T-helper 17 cell (primary cell): ENCODE measurements at places on chromosomes 4 and X.

DNA sequence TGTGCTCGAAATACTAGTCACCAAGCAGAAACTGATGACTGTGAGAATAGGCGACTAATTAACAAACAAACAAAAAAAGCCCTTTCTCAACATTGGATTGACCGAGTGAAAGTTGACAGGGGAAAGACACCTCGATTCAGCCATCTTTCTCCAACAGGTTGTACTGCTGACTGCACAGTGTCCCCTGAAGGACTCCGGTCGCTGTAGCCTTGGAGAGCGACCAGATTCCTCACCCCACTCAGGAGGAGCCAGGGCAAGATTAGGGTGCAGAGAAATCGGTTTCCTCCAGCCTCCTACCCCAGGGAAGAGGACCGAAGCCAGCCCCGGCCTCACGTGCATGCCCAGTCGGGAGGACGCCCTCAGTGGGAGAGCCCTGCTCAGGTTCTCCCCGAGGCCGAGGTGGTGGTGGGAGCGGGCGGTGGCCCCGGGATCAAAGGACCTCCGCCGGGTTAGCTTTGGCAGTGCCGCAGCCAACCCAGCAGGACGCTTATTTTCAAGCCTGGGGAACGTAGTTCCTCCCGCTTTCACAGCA lies 1.1 kb upstream of the RAP1GDS1 start:
- DNase-seq, result peak; percentile 29
- peak overlapping the region; percentile 98 for H3K4me3 ChIP-seq
- H3K27ac ChIP-seq, result peak overlapping the region; percentile 87

DNA sequence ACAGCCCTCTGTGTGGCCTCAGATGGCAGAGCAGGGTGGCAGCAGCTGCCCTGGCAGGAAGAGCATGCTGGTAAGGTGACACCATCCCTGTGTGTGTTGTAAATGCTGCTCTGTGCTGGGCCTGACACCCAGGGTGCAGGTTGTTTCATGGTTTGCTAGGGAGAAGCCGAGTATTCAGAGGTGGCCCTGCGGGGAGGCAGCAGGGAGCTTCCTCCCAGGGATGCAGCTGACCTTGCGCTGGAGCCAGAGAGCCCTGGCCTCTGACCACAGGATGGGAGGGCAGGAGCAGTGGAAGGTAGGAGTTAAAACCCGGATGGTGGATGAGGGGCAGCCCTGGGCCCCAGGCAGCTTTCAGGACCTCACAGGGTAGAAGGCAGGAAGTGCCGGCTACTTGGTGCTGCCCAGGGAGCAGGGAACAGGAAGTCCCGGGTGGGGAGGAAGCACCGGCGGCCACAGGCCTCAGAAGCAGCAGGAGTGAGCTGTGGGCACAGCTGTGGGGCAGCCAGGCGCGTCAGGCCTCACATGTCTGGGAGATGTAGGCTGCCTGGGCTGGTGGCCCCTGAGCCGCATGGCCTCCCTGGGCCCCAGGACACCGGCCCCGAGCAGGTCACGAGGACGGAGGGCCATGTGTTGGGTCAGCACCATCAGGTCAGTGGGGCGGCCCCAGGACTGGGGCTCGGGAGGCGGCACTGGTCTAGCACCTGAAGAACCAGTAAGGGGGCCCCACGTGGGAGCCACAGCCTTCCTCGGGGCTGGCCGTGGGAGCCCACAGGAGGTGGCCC lies 19.1 kb downstream of the SH3BP2 start:
- H3K4me1 ChIP-seq, result peaks cover 48% of the 10 kb centered on the region
- H3K27ac ChIP-seq, result peak overlapping the region; percentile 99
- no peaks in the 10 kb centered on the region for H3K27me3 ChIP-seq
- DNase-seq, result peak; percentile 45

GRCh38 chr4:76283900-76284299 lies 22.6 kb upstream of the STBD1 start:
- H3K27ac ChIP-seq, result no peak overlapping the region
- H3K4me3 ChIP-seq, result no peak overlapping the region
- H3K4me1 ChIP-seq, result peaks cover 2% of the 10 kb centered on the region
- peaks cover 2% of the 10 kb centered on the region for H3K36me3 ChIP-seq

- H3K4me1 ChIP-seq, result no peaks in the 10 kb centered on the region
- H3K27me3 ChIP-seq, result peaks cover 36% of the 10 kb centered on the region
- H3K27ac ChIP-seq, result no peak overlapping the region
- no peaks in the 10 kb centered on the region for H3K36me3 ChIP-seq
- H3K4me3 ChIP-seq, result no peak overlapping the region
- DNase-seq, result no peak
These were observed 39.9 kb downstream of the PSAPL1 start for GRCh38 chr4:7394681-7395451.

DNA sequence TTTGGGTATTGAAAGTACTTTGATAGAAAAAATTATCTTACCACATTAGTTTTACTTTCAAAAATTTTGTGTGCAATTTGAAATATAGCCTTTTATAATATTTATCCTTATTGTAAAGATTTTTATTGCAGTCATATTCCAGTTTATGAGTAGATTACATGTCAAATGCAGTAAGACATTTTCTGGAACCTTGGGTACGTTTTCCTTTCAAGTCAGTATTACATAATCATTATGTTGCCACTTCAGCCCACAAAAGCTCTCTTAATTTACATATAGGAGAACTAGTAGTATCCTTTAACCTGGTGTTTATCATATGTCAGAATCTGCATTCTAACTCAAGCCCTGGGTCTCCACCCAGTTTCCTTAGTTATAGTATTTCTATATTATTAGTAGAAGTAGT lies 98.5 kb downstream of the CENPC start:
- DNase-seq, result no peak
- H3K36me3 ChIP-seq, result peaks cover 2% of the 10 kb centered on the region
- H3K27me3 ChIP-seq, result no peaks in the 10 kb centered on the region
- no peak overlapping the region for H3K27ac ChIP-seq
- no peak overlapping the region for H3K4me3 ChIP-seq
- no peaks in the 10 kb centered on the region for H3K4me1 ChIP-seq

GRCh38 chr4:37885496-37885895 lies 5.4 kb upstream of the TBC1D1 start:
- DNase-seq, result no peak
- H3K4me3 ChIP-seq, result no peak overlapping the region
- H3K4me1 ChIP-seq, result peaks cover 4% of the 10 kb centered on the region
- H3K27ac ChIP-seq, result peak overlapping the region; percentile 65

DNA sequence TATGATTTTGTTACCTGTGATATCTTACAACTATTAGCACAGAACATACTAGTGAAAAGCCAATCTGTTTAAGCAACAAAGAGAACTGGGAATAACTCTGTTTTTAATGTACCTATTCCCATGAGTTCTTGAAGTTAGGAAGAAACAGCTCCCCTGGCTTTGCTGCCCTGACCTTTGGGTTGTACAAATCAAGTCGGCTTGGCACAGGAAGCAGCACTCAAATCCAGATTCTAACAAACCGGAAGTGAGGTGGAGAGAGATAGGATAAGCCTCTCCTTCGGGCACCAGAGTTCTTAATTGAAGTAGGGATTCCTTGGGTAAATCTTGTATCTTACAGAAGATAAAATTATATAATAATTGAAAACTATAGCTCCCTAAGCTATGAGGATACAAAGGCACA lies 144.8 kb upstream of the CPEB2 start:
- H3K4me3 ChIP-seq, result no peak overlapping the region
- H3K27me3 ChIP-seq, result peaks cover 33% of the 10 kb centered on the region
- no peak for DNase-seq
- no peak overlapping the region for H3K27ac ChIP-seq

DNA sequence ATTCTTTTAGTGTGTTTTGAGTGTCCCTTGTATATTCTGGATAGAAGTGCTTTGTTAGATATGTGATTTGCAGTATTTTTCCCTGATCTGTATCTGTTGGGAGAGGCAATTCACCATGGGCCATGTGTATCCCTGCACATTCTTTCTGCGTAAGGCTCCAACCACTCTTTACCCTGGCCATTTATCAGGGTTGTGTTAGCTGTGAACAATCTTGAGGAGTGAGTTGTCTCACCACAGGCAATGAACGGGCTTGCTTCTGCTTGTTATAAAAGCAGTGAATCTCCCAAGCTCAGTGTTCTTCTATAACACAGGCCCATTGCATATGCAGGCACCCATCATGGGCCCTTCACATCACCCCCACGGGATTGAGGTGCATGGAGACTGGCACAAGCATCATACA lies 18.9 kb upstream of the SMIM10 start:
- H3K27me3 ChIP-seq, result no peaks in the 10 kb centered on the region
- H3K4me1 ChIP-seq, result no peaks in the 10 kb centered on the region
- no peak overlapping the region for H3K27ac ChIP-seq
- DNase-seq, result no peak
- H3K4me3 ChIP-seq, result no peak overlapping the region

DNA sequence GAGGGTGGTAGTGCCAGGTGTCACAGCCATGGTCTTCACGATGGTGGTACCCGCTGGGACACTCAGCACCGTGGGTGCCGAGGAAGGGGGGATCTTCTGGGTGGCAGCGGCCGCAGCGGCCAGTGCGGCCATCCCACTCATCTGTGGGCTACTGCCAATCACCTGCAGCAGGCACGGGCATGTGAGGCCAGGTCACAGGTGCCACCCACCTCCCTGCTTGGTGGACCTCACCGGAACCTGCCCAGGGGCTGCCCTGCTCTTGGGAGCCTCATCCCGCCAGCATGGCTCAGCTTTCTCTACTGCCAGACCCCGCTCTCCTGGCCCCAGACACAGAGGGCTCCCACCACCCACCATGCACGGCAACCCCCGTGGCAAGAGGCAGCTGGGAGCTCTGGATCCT lies 13.0 kb downstream of the HCFC1 start:
- DNase-seq, result no peak
- H3K4me3 ChIP-seq, result no peak overlapping the region
- no peaks in the 10 kb centered on the region for H3K4me1 ChIP-seq
- H3K27ac ChIP-seq, result no peak overlapping the region
- H3K36me3 ChIP-seq, result no peaks in the 10 kb centered on the region
- no peaks in the 10 kb centered on the region for H3K27me3 ChIP-seq

- H3K27ac ChIP-seq, result peak overlapping the region; percentile 98
- no peaks in the 10 kb centered on the region for H3K27me3 ChIP-seq
- peaks cover 17% of the 10 kb centered on the region for H3K4me1 ChIP-seq
- DNase-seq, result no peak
These were observed 460 bp upstream of the GEMIN8 start for GRCh38 chrX:14030174-14030530.

- DNase-seq, result no peak
- H3K27me3 ChIP-seq, result peaks cover 22% of the 10 kb centered on the region
- no peaks in the 10 kb centered on the region for H3K36me3 ChIP-seq
- no peak overlapping the region for H3K4me3 ChIP-seq
These were observed 49.5 kb downstream of the CPZ start for GRCh38 chr4:8641931-8642650.

- no peak for DNase-seq
- H3K27ac ChIP-seq, result no peak overlapping the region
- no peak overlapping the region for H3K4me3 ChIP-seq
- no peaks in the 10 kb centered on the region for H3K36me3 ChIP-seq
- no peaks in the 10 kb centered on the region for H3K4me1 ChIP-seq
- H3K27me3 ChIP-seq, result peaks cover 7% of the 10 kb centered on the region
These were observed 28.8 kb downstream of the ASIC5 start for GRCh38 chr4:155837203-155837796.

DNA sequence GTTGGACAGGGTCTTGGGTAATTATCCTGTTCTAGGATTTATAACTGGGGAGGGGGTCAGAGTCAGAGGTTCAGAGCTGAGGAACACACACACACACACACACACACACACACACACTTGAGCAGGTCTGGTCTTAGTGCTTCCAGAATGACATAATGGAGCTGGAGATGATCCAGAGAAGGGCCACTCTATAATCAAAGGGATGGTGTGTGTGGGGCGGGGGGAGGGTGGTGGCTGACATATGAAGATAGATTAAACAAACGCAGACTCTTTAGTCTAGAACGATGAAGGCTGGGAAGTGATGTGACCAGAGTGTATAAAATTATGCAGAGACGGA lies 434 bp upstream of the TMEM255A start:
- H3K4me3 ChIP-seq, result no peak overlapping the region
- no peak for DNase-seq
- H3K27me3 ChIP-seq, result no peaks in the 10 kb centered on the region
- H3K27ac ChIP-seq, result no peak overlapping the region

- DNase-seq, result no peak
- H3K36me3 ChIP-seq, result no peaks in the 10 kb centered on the region
- H3K27ac ChIP-seq, result no peak overlapping the region
- H3K27me3 ChIP-seq, result peaks cover 6% of the 10 kb centered on the region
These were observed 152.6 kb downstream of the GASK1B start for GRCh38 chr4:158020176-158020575.

GRCh38 chr4:4430492-4431195 lies 43.7 kb downstream of the NSG1 start:
- H3K4me3 ChIP-seq, result no peak overlapping the region
- no peaks in the 10 kb centered on the region for H3K27me3 ChIP-seq
- H3K4me1 ChIP-seq, result peaks cover 17% of the 10 kb centered on the region

DNA sequence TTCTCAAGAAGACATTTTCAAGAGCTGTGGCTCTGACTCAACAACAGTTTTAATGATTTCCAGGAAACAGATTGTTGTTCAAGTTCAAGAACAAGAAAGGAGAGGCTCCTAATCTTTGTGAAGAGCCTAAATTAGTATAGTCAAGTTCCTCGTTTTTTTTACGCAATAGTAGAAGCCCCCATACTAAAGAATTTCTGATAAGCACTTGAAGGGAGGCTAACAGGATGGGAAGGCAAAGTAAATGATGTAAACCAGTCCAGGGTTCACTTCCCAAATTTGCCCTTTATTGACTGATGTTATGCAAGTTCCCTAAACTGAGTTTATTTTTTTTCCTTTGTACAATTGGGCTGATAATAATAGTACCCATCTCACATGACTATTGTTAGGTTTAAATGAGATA lies 178.2 kb downstream of the RTL9 start:
- no peaks in the 10 kb centered on the region for H3K36me3 ChIP-seq
- H3K27ac ChIP-seq, result no peak overlapping the region
- H3K4me1 ChIP-seq, result no peaks in the 10 kb centered on the region
- DNase-seq, result no peak
- no peaks in the 10 kb centered on the region for H3K27me3 ChIP-seq

- no peak overlapping the region for H3K27ac ChIP-seq
- no peak overlapping the region for H3K4me3 ChIP-seq
- DNase-seq, result no peak
- H3K27me3 ChIP-seq, result no peaks in the 10 kb centered on the region
These were observed 425.0 kb upstream of the ATOH1 start for GRCh38 chr4:93403571-93403970.

GRCh38 chrX:50648156-50648555 lies 165.8 kb downstream of the SHROOM4 start:
- H3K27ac ChIP-seq, result no peak overlapping the region
- H3K36me3 ChIP-seq, result no peaks in the 10 kb centered on the region
- DNase-seq, result no peak
- no peak overlapping the region for H3K4me3 ChIP-seq

DNA sequence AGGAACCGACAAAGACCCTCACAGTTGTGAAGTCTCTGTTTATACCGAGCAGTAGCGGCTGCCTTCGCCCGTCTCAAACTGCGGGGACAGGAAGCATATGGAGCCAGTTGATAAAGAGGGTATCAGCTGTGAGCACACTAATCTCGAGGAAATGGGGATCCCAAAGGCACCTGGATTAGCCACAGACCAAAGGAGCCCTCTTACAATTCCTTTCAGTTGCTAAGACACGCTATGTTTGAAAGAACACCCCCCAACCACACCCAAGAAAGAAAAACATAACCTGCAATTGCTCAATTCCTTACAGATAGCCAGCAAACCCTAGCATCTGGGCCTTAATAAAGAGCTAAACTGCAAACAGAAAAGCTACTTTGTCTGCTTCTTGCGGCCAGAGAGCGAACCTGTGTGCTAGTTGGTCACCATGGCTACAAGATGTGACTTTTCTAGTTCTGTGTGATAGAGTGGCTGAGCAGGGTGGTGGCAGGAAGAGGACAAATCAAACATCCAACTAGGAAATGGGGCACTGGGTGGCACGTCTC lies 23.3 kb upstream of the CHRNA9 start:
- no peaks in the 10 kb centered on the region for H3K27me3 ChIP-seq
- peaks cover 38% of the 10 kb centered on the region for H3K4me1 ChIP-seq
- H3K36me3 ChIP-seq, result no peaks in the 10 kb centered on the region
- H3K4me3 ChIP-seq, result no peak overlapping the region
